Stomach (tissue), 19 donors: ENCODE measurements at places on chromosomes 11 and 22. TPM values are rescaled to one million over a fixed set of nuclear protein-coding genes. Genes with fewer than 3 reads are reported as not detected.

RFPL2 gene
- total RNA-seq = not detected

APOA1 gene
- not detected for total RNA-seq

OR6T1 gene
- total RNA-seq = not detected

CRYBB3 gene
- not detected for total RNA-seq

SLC6A5 gene
- not detected for total RNA-seq

GLB1L2 gene
- total RNA-seq = 19.2 TPM

OR52I1 gene
- total RNA-seq = not detected

RBMXL2 gene
- total RNA-seq = not detected

MRGPRE gene
- total RNA-seq = not detected

AQP11 gene
- 7.8 TPM for total RNA-seq

ARFIP2 gene
- total RNA-seq = 44.0 TPM

SLC22A9 gene
- total RNA-seq = not detected

MMP8 gene
- total RNA-seq = not detected

RIC3 gene
- total RNA-seq = not detected

ZPR1 gene
- 25.7 TPM for total RNA-seq

TOMT gene
- total RNA-seq = not detected

PAMR1 gene
- not detected for total RNA-seq

USH1C gene
- total RNA-seq = 9.4 TPM

NCR3LG1 gene
- 4.9 TPM for total RNA-seq

GLYATL1B gene
- not detected for total RNA-seq

GRCh38 chr11:10255388-10256125 is 38.5 kb downstream of the SBF2 start:
- no peaks in the 10 kb centered on the region for H3K36me3 ChIP-seq
- DNase-seq = no peak

DNA sequence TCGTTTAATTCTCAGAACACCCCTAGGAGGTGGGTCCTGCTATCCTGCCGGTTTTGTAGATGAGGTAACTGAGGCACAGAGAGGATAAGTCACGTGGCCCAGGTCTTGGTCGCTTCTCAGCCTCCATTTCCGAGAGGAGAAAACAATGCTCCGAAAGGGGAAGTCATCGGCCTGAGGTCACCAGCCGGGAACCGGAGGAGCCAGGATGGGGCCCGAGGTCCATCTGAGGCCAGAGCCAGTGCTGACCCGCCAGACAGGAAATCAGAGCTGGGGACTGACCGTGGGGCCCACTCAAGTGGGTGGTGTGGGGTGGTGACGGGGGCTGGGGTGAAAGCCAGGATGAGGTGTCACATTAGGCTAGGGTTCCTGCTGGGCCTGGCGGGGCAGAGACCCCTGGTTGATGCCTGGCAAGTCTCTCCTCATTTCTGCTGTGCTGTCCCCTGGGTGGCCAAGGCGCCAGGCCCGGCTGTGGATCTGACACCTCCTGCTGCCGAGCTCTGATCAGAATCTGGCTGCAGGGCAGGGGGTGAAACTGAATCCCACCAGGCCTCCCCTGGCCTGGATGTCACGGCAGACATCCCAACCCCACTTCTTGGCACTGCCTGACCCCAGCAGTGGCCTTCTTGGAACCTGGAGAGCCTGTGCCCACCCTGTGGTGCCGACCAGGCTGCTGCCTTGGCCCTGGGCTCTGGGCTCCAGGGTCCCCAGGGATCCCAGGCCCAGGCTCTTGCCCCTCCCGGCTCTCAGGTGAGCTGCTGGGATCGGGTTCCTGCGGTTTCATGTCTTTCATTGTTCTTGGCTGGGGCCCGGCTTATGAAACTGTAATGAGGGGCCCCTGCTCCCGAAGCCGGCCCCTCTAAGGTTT is 12.0 kb downstream of the TRIOBP start:
- no peak overlapping the region for H3K4me3 ChIP-seq
- no peaks in the 10 kb centered on the region for H3K36me3 ChIP-seq
- no peaks in the 10 kb centered on the region for H3K4me1 ChIP-seq
- H3K27me3 ChIP-seq = no peaks in the 10 kb centered on the region
- no peak overlapping the region for H3K27ac ChIP-seq
- DNase-seq = no peak

DNA sequence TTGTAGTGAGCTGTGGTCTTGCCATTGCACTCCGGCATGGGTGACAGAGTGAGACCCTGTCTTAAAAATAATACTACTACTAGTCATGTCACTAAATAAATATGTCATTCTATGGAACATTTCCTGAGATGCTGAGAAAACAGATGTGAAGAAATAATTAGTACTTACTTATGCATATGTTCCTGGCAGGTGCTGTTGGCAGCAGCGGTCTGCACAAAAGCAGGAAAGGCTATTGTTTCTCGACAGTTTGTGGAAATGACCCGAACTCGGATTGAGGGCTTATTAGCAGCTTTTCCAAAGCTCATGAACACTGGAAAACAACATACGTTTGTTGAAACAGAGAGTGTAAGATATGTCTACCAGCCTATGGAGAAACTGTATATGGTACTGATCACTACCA is 8.8 kb downstream of the ARCN1 start:
- H3K36me3 ChIP-seq = peaks cover 51% of the 10 kb centered on the region
- DNase-seq = peak; percentile 24
- no peak overlapping the region for H3K4me3 ChIP-seq
- no peaks in the 10 kb centered on the region for H3K27me3 ChIP-seq

GRCh38 chr11:46249103-46249937 is 28.1 kb upstream of the CREB3L1 start:
- no peak for DNase-seq
- H3K4me3 ChIP-seq = no peak overlapping the region
- H3K4me1 ChIP-seq = peaks cover 33% of the 10 kb centered on the region

DNA sequence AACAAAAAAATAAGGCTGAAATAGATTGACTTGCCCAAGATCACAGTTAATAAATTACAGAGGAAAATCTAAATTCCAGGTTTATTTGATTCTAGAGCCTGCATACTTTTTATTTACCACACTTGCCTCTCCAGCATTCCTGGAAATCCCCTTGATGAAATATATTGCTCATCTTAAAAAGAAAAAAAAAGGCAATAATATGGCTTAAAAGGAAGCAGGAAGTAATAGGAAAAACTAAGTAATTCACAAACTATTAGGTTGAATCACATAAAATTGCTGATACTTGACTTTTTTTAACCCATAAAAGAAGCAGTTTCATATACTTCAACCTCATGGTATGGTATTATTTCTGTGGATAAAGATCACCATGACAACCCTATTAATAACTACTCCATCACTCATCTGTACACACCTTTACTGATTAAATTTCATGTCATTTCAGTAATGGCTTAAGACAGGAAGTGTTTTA is 52.9 kb downstream of the COPB1 start:
- no peak overlapping the region for H3K4me3 ChIP-seq
- no peaks in the 10 kb centered on the region for H3K4me1 ChIP-seq
- no peak for DNase-seq
- H3K27me3 ChIP-seq = no peaks in the 10 kb centered on the region

- no peak for DNase-seq
- no peaks in the 10 kb centered on the region for H3K4me1 ChIP-seq
- H3K36me3 ChIP-seq = no peaks in the 10 kb centered on the region
- H3K27ac ChIP-seq = no peak overlapping the region
- no peak overlapping the region for H3K4me3 ChIP-seq
- no peaks in the 10 kb centered on the region for H3K27me3 ChIP-seq
These were observed 12.2 kb downstream of the BDNF start for GRCh38 chr11:27688076-27688475.

- peaks cover 52% of the 10 kb centered on the region for H3K4me1 ChIP-seq
- no peak overlapping the region for H3K27ac ChIP-seq
- H3K36me3 ChIP-seq = peaks cover 3% of the 10 kb centered on the region
- H3K27me3 ChIP-seq = no peaks in the 10 kb centered on the region
- H3K4me3 ChIP-seq = no peak overlapping the region
These were observed 145.3 kb downstream of the CRYBB2 start for GRCh38 chr22:25364736-25365241.

- no peaks in the 10 kb centered on the region for H3K36me3 ChIP-seq
- DNase-seq = no peak
- no peak overlapping the region for H3K27ac ChIP-seq
- H3K4me3 ChIP-seq = no peak overlapping the region
- H3K4me1 ChIP-seq = no peaks in the 10 kb centered on the region
- no peaks in the 10 kb centered on the region for H3K27me3 ChIP-seq
These were observed 901.4 kb upstream of the API5 start for GRCh38 chr11:42410251-42410955.

DNA sequence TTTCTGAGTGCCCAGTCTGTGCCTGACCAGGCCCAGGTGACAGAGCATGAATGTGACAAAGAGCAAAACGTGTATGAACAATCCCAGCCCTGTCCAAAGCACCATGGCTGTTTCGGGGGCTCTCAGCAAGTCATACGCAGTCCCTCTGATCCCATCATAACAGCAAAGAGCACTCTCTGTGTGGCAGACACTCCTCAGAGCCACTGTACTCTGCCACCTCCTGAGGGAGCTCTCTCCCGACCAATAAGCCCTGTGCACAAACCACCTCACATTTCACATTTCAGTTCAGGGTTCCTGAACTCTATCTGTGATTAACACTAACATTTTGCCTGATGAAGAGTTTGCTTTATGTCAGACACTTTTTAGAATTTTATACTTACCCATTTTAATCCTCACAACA is 6.6 kb downstream of the DGCR2 start:
- H3K27ac ChIP-seq = no peak overlapping the region
- peaks cover 85% of the 10 kb centered on the region for H3K4me1 ChIP-seq
- no peaks in the 10 kb centered on the region for H3K27me3 ChIP-seq
- H3K36me3 ChIP-seq = no peaks in the 10 kb centered on the region

GRCh38 chr11:13098063-13098462 is 88.9 kb downstream of the RASSF10 start:
- H3K27ac ChIP-seq = no peak overlapping the region
- DNase-seq = no peak
- no peaks in the 10 kb centered on the region for H3K36me3 ChIP-seq

- peaks cover 40% of the 10 kb centered on the region for H3K4me1 ChIP-seq
- no peaks in the 10 kb centered on the region for H3K27me3 ChIP-seq
- H3K36me3 ChIP-seq = peaks cover 21% of the 10 kb centered on the region
- no peak for DNase-seq
- H3K27ac ChIP-seq = no peak overlapping the region
- H3K4me3 ChIP-seq = no peak overlapping the region
These were observed 8.4 kb upstream of the OMP start for GRCh38 chr11:77093987-77094840.

- peaks cover 45% of the 10 kb centered on the region for H3K4me1 ChIP-seq
- peak overlapping the region; percentile 51 for H3K27ac ChIP-seq
- H3K4me3 ChIP-seq = peak overlapping the region; percentile 8
These were observed 15.8 kb downstream of the TMEM258 start for GRCh38 chr11:61776561-61777075.

DNA sequence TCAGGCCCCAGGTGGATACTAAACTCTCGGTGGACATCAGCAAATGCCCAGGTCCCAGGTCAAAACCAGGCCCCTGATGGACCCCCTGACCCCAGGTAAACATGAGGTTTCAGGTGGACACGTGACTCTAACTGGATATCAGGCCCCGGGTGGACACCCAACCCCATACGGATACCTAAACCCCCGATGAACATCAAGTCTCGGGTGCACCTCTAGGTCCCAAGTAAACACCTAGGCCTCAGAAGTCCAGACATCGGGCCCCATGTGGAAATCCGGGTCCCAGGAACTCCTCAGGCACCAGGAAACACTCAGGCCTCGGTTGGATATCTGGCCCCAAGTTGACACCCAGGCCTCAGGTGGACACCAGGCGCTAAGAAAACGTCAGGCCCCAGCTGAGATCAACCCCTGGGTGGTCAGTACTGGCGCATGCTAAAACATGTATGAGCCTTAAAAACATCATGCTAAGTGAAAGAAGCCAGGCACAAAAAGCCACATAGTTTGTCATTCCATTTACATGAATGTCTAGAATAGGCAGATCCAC is 54.4 kb upstream of the SEPTIN5 start:
- H3K27me3 ChIP-seq = no peaks in the 10 kb centered on the region
- no peak for DNase-seq
- H3K4me3 ChIP-seq = no peak overlapping the region
- no peaks in the 10 kb centered on the region for H3K4me1 ChIP-seq

GRCh38 chr11:122779047-122779629 is 59.2 kb upstream of the CRTAM start:
- H3K4me3 ChIP-seq = no peak overlapping the region
- H3K4me1 ChIP-seq = no peaks in the 10 kb centered on the region
- DNase-seq = no peak
- H3K36me3 ChIP-seq = no peaks in the 10 kb centered on the region
- H3K27me3 ChIP-seq = no peaks in the 10 kb centered on the region

- peak overlapping the region; percentile 79 for H3K27ac ChIP-seq
- no peaks in the 10 kb centered on the region for H3K27me3 ChIP-seq
- DNase-seq = peak; percentile 46
- H3K4me1 ChIP-seq = peaks cover 6% of the 10 kb centered on the region
- H3K4me3 ChIP-seq = peak overlapping the region; percentile 70
- no peaks in the 10 kb centered on the region for H3K36me3 ChIP-seq
These were observed 906 bp upstream of the NAA40 start for GRCh38 chr11:63937713-63938478.

DNA sequence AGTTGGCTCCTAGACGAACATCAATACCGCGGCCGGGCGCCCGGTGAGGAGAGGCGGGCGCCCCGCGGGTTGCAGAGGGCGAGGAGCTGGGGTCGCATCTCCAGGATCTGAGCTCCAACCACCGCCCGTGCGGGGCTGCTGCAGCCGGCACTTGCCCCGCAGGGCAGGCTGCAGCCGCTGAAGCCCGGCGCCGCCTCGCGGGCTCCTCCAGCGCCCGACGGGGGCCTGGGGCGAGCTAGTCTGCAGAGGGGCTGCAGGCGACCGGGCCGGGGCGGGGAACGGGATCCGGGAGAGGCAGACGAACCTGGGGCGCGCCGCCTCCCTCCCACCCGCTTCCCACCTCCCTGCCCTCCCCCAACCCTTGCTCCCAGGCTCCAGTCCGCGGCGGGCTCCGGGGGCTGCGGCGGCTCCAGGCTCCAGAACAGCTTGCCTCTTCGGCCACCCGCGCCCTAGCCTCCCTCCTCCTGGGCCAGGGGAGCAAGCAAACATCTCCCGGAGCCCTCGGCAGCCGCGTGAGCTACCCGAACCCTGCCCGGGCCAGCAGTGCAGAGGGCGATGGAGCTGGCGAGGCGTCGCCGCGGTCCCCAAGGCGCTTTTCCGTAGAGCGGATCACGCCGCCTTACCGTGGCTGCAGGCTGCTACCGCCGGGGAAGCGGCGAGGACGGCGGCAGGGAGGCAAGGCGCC is 802 bp downstream of the TENM4 start:
- DNase-seq = no peak
- H3K4me3 ChIP-seq = peak overlapping the region; percentile 46
- H3K27me3 ChIP-seq = peaks cover 93% of the 10 kb centered on the region
- no peaks in the 10 kb centered on the region for H3K36me3 ChIP-seq

GRCh38 chr22:32319861-32320406 is 37.7 kb upstream of the RFPL3 start:
- H3K27me3 ChIP-seq = no peaks in the 10 kb centered on the region
- H3K27ac ChIP-seq = no peak overlapping the region
- H3K36me3 ChIP-seq = no peaks in the 10 kb centered on the region
- no peaks in the 10 kb centered on the region for H3K4me1 ChIP-seq
- H3K4me3 ChIP-seq = no peak overlapping the region

GRCh38 chr11:18332302-18332701 is 9.9 kb downstream of the GTF2H1 start:
- no peaks in the 10 kb centered on the region for H3K27me3 ChIP-seq
- H3K4me1 ChIP-seq = peaks cover 21% of the 10 kb centered on the region
- H3K4me3 ChIP-seq = no peak overlapping the region
- H3K27ac ChIP-seq = no peak overlapping the region

- H3K36me3 ChIP-seq = no peaks in the 10 kb centered on the region
- H3K27ac ChIP-seq = peak overlapping the region; percentile 57
- no peaks in the 10 kb centered on the region for H3K27me3 ChIP-seq
- DNase-seq = peak; percentile 91
These were observed 26.1 kb upstream of the CELSR1 start for GRCh38 chr22:46563381-46564083.
